T-helper 2 cell (primary cell): ENCODE measurements at places on chromosomes 5 and 9.

GRCh38 chr9:110327716-110328115, 9.9 kb downstream of the TXNDC8 start:
- DNase-seq, result no peak

DNA sequence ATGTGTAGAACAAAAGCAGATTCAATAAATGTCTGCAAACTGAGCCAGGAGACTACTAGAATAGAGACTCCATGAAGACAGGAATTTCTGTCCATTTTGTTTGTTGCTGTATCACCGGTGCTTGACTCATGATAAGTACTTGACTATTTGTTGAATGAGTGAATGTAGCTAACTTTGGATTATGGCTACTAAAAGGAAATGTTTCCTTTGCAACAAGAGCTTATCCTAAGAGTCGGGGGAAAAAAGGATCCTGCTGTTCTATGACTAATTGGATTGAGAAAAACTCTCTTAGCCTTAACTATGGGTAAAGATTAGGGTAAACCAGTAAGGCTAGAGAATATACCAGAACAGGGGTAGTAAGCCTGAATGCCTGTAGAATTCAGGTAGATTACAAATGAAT, 3.5 kb downstream of the PAIP1 start:
- no peak for DNase-seq

- no peak for DNase-seq
Observed at GRCh38 chr5:73419465-73420390, 28.8 kb downstream of the FOXD1 start.

GRCh38 chr5:63070001-63070400, 491.4 kb downstream of the LRRC70 start:
- no peak for DNase-seq

GRCh38 chr9:23764219-23764618, 61.8 kb downstream of the ELAVL2 start:
- DNase-seq, result no peak

GRCh38 chr9:107307331-107307730, 24.3 kb downstream of the RAD23B start:
- DNase-seq, result no peak

- no peak for DNase-seq
Observed at GRCh38 chr9:105308461-105309341, 64.2 kb downstream of the SLC44A1 start.

GRCh38 chr9:79574781-79575180, 3.0 kb downstream of the TLE4 start:
- DNase-seq, result no peak

GRCh38 chr5:136279314-136279713, 86.0 kb downstream of the TRPC7 start:
- no peak for DNase-seq
